ENCODE measurements at places on chromosomes 13 and 19.
A peak's percentile ranks its signal among the peaks of the same experiment; 100 is the strongest.

- no peak for DNase-seq
These were observed 13.2 kb downstream of the PRR36 start for GRCh38 chr19:7860714-7861618.

- peak; percentile 17 for DNase-seq
These were observed 24.2 kb downstream of the PPP1R37 start for GRCh38 chr19:45117167-45117594.

DNA sequence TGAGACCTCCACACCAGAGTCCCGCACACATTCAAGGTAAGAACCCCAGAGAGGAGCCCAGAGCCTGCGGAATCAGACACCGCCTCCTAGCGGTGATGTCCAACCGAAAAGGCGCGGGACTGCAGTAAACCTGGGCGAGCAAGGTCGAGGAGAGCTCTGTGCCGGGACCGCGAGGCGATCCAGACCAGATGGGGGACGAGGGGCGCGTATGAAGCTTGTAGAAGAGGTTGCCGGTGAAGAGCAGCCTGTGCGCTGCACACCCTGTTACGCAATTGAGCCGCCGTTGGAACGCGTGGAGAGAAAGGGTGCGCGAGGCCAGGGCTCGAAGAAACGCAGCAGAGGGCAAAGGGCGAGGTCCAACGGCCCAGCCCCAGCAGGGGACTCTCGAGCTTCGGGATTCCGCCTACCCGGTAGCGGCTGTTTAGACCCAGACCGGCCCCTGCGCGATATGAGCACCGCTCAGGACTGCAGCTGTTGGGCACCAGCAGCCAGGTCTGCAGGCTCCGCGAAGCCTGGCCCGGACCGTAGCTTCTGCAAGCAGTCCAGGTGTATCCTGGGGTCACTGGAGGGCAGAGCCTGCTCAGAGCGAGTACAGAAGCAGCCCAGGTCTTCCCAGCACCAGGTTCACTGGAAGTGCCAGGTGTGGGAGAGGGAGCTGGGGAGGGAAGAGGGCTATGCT is 65.9 kb upstream of the ZNF599 start:
- DNase-seq, result no peak

DNA sequence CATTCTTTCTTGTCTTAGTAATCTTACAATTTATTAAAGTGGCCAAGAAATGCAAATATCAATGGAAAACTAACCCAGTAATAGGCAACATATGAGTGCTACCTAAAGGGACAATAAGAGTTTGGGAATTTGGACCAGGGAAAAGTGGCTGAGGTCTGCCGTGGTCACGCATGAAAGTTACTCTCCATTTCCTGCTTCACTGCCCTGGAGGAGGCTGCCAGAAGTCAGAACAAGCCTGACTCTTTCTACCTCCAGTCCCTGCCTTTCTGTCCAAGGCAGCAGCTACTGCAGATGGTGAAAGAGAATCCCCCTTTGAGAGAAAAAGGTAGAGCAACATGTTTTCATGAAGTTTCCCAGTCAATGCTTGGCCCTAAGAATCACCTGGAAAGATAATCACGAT is 201.1 kb upstream of the ARGLU1 start:
- DNase-seq, result no peak

GRCh38 chr13:112198396-112199010 is 131.6 kb downstream of the SOX1 start:
- DNase-seq, result no peak

- DNase-seq, result no peak
These were observed at the start of gene SLITRK6 for GRCh38 chr13:85799097-85799582. Gene SLITRK6, minus strand, starts transcription at chr13:85799419. Its CDS starts 2,911 bp downstream, at chr13:85796508.

DNA sequence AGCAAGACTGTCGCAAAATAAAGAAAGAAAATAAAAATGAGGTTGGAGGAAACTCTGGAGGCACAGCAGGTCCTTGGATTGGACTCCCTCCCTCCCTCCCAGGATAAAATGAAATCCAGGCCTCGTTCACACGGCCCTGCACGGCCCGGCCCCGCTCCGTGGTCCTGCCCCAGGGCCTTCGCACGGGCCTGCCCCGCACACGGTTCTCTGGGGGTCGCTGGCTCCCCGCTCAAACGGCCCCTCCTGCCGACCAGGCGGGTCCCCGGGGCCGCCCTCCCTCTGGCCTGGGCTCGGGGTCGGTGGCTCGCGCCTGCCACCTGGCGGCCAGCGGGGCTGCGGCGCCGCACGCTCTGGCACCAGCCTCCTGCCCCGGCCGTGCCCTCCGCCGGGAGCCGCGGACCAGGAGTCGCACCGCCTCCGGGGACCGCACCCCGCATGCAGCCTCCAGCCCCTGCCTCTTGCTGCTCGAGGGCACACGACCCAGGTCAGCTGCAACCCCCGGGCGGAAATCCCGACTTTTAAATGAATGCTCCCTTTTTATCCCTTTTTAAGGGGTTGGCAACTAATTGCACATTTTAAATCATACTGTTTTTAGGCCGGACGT is 1.5 kb upstream of the WDR18 start:
- DNase-seq, result peak; percentile 38

- DNase-seq, result no peak
These were observed 85.7 kb downstream of the ZAR1L start for GRCh38 chr13:32229443-32229842.

DNA sequence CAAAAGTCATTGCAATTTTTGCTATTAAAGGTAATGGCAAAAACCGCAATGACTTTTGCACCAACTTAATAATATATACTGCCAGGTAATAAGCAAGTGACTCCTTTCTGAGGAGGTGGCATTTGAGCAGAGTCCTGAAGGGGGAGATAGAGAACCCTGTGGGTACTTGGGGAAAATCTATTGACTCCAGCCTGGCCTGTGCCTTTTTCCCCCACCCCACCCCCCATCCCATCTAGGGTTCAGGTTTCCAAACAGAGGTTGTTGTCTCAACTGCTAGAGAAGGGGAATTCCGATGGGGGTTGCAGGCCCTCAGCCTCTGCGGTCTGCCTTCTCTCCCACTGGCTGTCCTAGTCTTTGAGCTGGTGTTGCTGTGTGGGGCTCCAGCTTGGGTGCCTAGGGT is 11.5 kb downstream of the S1PR2 start:
- DNase-seq, result no peak

GRCh38 chr19:57934820-57935665 is at the start of gene ZNF418:
Gene ZNF418, minus strand, starts transcription at chr19:57935402. Its CDS starts 1,580 bp downstream, at chr19:57933822.
- DNase-seq, result no peak

GRCh38 chr19:8373867-8374813 is 10.2 kb downstream of the ANGPTL4 start:
- DNase-seq, result no peak

DNA sequence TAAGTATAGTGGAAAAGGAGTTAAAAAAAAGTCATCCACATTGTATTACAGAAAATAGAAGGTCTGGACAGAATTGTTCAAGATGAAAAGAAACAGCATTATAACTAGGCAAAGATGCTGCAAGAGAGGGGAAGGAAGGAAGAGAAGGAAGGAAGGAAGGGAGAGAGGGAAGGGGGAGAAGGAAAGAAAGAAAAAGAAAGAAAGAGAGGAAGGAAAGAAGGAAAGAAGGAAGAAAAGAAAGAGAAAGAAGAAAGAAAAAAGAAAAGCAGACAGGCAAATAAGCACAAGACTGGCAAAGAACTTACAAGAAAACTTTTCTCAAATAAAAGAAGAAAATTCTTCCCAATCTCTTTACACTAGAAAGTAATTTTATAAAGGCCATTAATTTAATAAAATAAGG is 15.1 kb upstream of the FLT1 start:
- DNase-seq, result no peak

GRCh38 chr19:53864308-53864836 is 3.3 kb upstream of the MYADM start:
- DNase-seq, result no peak

DNA sequence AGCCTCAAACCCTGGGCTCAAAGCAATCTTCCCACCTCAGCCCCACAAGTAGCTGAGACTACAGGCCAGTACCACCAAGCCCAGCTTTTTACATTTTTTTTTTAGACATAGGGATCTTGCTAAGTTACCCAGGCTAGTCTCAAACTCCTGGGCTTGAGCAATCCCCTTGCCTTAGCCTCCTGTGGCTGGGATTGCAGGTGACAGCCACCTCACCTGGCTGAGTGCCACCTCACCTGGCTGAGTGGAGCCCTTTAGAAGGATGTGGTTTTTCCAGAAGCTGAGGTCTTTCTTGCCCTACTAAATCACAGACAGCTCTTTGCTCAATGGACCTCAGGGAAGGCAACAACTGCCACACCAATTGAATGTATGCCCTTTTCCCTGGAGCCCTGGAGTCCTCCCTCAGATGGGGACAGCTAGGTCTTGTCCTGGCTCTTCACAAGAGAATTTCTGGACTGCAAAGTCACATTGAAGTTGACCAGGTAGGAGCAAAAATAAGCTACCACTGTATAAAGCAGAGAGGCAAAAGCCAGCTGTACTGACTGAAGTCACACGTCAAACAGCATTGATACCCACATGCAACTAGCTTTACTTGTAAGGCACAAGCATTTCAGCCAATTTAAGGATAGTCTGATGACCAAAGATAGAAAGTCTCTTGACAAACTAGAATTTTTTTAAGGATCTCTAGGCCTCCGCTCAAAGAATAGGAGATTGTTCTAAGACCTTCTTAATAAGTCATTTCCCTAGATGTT is 14.0 kb downstream of the PDX1 start:
- DNase-seq, result no peak

GRCh38 chr19:57434386-57435061 is 601 bp upstream of the ZNF749 start:
- no peak for DNase-seq

DNA sequence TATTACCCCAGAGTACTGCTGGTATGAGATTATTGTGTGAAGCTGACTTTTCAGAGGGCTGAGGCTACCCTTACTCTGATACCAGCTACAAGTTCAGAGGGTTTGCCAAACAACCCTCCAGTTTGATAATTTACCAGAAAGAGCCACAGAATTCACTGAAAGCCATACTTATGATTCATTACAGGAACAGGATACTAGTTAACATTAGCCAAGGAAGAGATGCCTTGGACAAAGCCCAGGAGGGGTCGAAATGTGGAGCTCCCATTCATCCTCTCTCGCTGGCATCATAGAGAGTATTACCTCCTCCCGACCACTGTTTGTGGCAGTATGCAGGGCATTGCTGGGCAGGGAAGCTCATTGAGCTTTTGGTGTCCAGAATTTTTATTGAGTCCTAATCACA is 364.3 kb downstream of the KCNRG start:
- no peak for DNase-seq

GRCh38 chr19:12974301-12975220 is 5.2 kb downstream of the DAND5 start:
- DNase-seq, result no peak

Data from stimulated activated CD4-positive, alpha-beta T cell treated with anti-CD3 and anti-CD28 coated beads, Interleukin-1b, Interleukin-23, amount 100 ng/mL, for 1 hour (primary cell).